ENCODE measurements at places on chromosomes 4 and X. TPM values are rescaled to one million over a fixed set of nuclear protein-coding genes. Genes with fewer than 3 reads are reported as not detected.

- H3K36me3 ChIP-seq: no peaks in the 10 kb centered on the region
- H3K4me1 ChIP-seq: peaks cover 13% of the 10 kb centered on the region
- DNase-seq: peak; percentile 68
Measured at GRCh38 chrX:43940816-43941474, 32.2 kb downstream of the NDP start.

DNA sequence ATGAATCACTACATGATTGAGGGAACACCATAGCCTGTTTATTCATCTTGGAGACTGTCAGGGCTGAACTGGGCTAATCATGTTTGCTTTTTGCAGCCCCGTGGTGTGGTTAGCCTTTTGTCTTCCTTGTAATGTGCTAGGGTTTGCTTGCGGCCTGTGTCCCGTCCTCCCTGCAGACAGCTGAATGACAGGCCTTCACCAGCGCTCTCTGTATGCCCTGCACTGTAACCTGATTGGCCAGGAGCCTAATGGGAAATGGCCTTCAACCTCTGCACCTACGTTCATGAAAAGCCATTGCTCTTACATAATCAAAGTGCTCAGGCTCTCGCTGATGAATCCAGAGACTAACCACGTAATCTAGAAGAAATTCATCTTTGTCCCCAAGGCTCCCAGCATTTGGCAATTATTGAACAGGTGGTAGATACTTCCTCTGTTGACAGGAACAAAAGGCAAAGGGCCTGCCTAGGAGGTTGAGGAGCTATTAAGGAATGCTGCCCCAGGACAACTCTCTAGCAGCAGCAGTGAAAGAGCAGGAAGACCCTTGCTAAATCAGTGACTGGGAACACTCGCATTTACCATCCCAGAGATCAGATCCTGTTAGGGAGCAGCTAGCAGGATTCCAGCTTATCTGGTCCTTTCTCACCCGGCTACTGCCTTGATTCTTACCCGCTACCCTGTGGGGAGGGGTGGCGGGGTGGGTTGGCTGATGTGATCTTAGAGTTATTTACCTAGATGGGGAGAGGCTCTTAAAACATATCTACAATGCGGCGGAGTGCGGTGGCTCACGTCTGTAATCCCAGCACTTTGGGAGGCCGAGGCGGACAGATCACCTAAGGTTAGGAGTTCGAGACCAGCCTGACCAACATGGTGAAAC, 42.3 kb upstream of the FAT1 start:
- no peak for DNase-seq
- no peaks in the 10 kb centered on the region for H3K36me3 ChIP-seq
- H3K4me3 ChIP-seq: no peak overlapping the region
- no peaks in the 10 kb centered on the region for H3K27me3 ChIP-seq
- no peak overlapping the region for H3K27ac ChIP-seq

GRCh38 chr4:188975271-188975670, 836.0 kb downstream of the TRIML1 start:
- no peak overlapping the region for H3K27ac ChIP-seq
- peaks cover 13% of the 10 kb centered on the region for H3K4me1 ChIP-seq
- DNase-seq: no peak
- H3K27me3 ChIP-seq: no peaks in the 10 kb centered on the region

DNA sequence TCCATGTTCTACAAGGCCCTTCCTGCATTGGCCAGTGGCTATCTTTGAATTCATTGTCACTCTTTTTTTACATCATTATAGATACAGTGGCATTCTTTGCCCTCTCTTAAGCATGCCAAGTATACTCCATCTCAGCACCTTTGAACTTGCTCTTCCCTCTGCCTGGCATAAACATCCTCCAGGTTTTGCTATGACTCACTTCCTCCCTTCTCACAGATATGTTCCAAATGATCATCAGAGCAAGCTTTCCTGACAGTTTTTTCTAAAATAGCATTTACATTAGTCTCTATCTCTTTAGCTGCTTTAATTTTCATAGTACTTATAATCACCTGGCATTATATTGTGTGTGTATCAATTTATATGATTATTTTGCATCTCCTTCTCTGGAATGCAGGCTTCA, 553.3 kb upstream of the MAGEB2 start:
- peaks cover 44% of the 10 kb centered on the region for H3K4me1 ChIP-seq
- no peaks in the 10 kb centered on the region for H3K27me3 ChIP-seq
- DNase-seq: peak; percentile 73
- peak overlapping the region; percentile 37 for H3K4me3 ChIP-seq

GRCh38 chr4:52144372-52144771, 93.3 kb downstream of the SPATA18 start:
- H3K4me3 ChIP-seq: no peak overlapping the region
- DNase-seq: no peak
- no peaks in the 10 kb centered on the region for H3K27me3 ChIP-seq
- no peaks in the 10 kb centered on the region for H3K36me3 ChIP-seq

DNA sequence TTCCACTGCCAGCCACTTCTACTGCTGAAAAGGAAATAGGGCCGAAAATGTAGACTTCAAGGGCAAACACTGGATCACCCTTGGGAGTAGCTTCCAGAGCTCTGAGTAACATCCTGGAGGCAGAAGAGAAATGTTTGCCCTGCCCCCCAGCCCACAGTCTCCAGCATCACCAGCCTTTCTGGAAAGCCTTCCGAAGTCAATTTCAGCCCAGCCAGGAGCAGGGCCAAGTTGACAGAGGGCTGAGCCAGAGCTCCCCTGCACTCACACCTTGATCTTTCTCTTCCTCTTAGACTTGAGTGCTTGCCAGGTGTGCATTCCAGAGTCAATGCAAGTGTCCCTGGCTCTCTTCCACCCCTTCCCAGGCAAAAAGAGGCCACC, 35.2 kb downstream of the SLC25A5 start:
- no peaks in the 10 kb centered on the region for H3K27me3 ChIP-seq
- DNase-seq: peak; percentile 93
- no peaks in the 10 kb centered on the region for H3K36me3 ChIP-seq

DNA sequence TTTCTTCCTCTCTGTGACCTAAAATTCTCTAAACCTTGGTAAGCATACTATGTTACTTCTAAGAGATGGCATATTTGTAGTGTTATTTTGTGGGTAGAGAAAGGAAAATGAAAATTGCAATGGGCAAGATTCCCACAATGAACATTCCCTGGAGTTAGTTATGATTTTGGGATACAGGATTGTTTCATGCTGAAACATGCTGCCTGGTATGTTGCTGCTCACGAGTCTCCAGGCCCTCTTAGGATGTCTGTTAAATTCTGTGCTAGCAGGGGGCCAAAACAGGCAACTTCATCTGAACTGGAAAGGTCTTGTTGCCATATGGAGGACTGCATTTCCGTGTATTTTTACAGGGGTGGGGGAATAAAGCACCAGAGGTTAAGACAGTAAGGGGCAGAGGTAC, 18.9 kb upstream of the MSMO1 start:
- H3K27ac ChIP-seq: peak overlapping the region; percentile 20
- no peak overlapping the region for H3K4me3 ChIP-seq
- H3K4me1 ChIP-seq: peaks cover 25% of the 10 kb centered on the region
- H3K27me3 ChIP-seq: no peaks in the 10 kb centered on the region
- no peaks in the 10 kb centered on the region for H3K36me3 ChIP-seq

DNA sequence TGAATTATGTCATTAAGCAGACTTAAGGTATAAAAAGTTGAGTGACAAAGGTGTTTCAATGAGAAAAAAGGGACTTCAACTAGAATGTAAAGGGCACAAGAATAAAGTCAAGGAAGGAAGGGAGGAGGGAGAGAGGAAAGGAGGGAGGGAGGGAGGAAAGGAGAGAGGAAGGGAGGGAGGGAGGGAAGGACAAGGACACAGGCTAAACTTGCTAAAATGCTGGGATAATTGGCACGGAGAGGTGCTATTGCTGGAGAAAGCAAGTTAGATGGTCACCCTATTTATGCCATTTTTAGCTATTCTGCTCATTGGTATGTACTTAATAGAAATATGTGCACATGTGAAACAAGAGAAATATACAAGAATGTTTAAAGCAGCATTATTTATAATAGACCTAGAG, 44.9 kb upstream of the SPP1 start:
- 0 out of 2 replicates have a peak, but pooled peaks cover 3% of the 10 kb centered on the region for H3K27me3 ChIP-seq
- no peaks in the 10 kb centered on the region for H3K4me1 ChIP-seq
- H3K36me3 ChIP-seq: no peaks in the 10 kb centered on the region

DNA sequence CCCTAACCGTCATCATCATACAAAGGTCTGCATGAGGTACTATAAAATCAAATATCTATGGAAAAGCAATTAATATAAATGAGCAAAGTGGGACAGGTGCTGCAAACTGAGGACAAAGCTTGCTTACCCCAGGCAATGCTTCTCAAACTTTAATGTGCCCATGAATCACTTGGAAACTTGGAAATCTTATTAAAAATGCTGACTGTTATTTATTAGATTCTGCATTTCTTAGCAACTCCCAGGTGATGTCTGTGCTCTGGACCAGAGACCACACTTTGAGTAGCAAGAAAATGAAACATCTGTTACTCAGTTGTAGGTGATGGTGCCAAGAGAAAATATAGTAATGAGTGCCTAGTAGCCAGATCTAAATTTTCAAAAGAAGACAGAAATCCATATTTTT, 890.4 kb upstream of the FTHL17 start:
- no peak overlapping the region for H3K4me3 ChIP-seq
- no peaks in the 10 kb centered on the region for H3K36me3 ChIP-seq
- H3K27ac ChIP-seq: no peak overlapping the region
- H3K4me1 ChIP-seq: no peaks in the 10 kb centered on the region
- no peaks in the 10 kb centered on the region for H3K27me3 ChIP-seq
- DNase-seq: no peak

VSIG1 gene
- 4.8 TPM for total RNA-seq

PRKG2 gene
- 0.40 TPM for total RNA-seq

MAGEA2 gene
- total RNA-seq: not detected

STBD1 gene
- total RNA-seq: 10.9 TPM

MMRN1 gene
- total RNA-seq: 0.73 TPM
